ENCODE measurements at places on chromosomes 3 and 15. TPM values are rescaled to one million over a fixed set of nuclear protein-coding genes. Genes with fewer than 3 reads are reported as not detected.

CA12 gene
- total RNA-seq = 8.7 TPM

DNA sequence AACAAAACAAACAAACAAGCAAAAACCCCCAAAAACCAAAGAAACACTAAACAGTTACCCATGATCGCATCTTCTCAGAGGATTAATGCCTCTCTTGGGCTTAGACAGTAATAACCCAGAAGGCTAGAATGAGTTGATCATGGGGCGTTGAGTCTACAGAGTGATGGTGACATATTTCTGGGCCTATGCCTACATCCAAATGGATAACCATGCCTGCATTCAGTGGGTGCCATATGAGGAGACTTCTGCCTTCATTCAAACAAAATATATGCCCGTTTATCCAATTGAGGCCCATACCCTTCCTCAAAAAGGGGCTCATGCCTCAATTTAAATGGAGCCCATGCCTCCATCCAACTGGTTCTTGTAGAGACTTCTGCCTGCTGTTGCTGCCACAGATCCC lies 284.0 kb downstream of the EPHB1 start:
- H3K4me1 ChIP-seq = no peaks in the 10 kb centered on the region
- no peak overlapping the region for H3K27ac ChIP-seq
- peak; percentile 53 for DNase-seq
- H3K36me3 ChIP-seq = no peaks in the 10 kb centered on the region
- no peak overlapping the region for H3K4me3 ChIP-seq
- H3K27me3 ChIP-seq = no peaks in the 10 kb centered on the region

DNA sequence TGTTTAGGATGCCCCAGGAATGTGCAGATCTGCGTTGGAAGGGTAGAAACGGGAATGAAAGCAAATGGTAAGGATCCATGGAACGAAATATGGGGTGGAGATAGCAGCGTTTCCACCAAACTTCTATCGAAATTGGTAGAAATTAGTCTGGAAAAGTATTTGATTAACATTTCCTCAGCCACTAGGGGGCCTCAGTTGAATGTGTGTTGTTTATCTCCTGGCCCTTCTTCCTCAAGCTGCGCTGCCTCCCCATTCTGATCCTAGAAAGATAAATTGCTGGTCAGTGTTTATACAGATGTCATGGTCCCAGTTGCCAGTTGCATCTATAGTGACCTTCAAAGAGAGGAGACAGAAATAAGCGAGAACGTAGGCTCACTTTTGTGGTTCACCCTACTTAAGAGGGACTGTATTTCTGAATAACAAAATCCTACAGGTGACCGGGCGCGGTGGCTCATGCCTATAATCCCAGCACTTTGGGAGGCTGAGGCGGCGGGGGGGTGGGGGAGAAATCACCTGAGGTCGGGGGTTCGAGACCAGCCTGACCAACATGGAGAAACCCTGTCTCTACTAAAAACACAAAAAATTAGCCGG lies 457.1 kb downstream of the SQOR start:
- H3K27me3 ChIP-seq = no peaks in the 10 kb centered on the region
- no peak overlapping the region for H3K27ac ChIP-seq
- no peaks in the 10 kb centered on the region for H3K36me3 ChIP-seq
- no peak overlapping the region for H3K4me3 ChIP-seq

GRCh38 chr3:123489400-123490004 lies 40.6 kb upstream of the ADCY5 start:
- H3K36me3 ChIP-seq = peaks cover 8% of the 10 kb centered on the region
- H3K27me3 ChIP-seq = no peaks in the 10 kb centered on the region
- DNase-seq = no peak
- peak overlapping the region; percentile 60 for H3K27ac ChIP-seq

TLR9 gene
- total RNA-seq = 0.17 TPM

- DNase-seq = no peak
- H3K4me3 ChIP-seq = no peak overlapping the region
- no peaks in the 10 kb centered on the region for H3K27me3 ChIP-seq
- H3K27ac ChIP-seq = no peak overlapping the region
Observed at GRCh38 chr15:78347586-78348543, 7.7 kb downstream of the CRABP1 start.

DNA sequence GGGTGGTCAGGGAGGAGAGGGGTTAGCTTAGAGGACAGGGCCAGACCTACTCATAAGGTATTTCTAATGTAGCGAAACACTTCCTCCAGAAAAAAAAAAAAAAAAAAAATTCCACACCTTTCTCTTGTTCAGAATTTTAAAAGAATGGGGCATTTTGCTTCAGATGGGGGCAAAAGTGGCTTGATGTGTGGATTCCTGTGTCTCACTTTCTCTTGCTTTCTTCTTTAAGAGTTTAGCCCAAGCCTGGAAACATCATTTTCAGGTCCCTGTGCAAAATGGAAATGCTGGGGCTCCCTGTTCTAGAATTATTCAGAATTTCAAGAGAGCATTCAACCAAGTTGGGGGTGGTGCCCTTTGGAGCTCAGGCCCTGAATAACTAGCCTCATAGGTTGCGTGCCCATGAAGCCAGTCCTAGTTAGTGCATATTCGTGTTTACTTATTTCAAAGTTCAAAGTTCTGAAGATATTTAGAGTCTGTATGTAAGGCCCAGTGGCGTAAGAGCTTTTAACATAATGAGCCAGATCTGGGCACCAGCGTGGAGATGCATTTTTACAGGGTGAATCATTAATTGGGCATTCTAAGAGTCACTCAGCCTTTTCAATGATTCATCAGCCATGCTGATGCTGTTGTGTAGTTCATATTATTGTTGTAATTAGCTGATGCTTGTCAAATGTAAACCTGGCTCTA lies 104.5 kb downstream of the RPLP1 start:
- no peak overlapping the region for H3K4me3 ChIP-seq
- no peaks in the 10 kb centered on the region for H3K27me3 ChIP-seq
- no peaks in the 10 kb centered on the region for H3K36me3 ChIP-seq
- no peak overlapping the region for H3K27ac ChIP-seq
- no peak for DNase-seq

CCR8 gene
- total RNA-seq = not detected

DNA sequence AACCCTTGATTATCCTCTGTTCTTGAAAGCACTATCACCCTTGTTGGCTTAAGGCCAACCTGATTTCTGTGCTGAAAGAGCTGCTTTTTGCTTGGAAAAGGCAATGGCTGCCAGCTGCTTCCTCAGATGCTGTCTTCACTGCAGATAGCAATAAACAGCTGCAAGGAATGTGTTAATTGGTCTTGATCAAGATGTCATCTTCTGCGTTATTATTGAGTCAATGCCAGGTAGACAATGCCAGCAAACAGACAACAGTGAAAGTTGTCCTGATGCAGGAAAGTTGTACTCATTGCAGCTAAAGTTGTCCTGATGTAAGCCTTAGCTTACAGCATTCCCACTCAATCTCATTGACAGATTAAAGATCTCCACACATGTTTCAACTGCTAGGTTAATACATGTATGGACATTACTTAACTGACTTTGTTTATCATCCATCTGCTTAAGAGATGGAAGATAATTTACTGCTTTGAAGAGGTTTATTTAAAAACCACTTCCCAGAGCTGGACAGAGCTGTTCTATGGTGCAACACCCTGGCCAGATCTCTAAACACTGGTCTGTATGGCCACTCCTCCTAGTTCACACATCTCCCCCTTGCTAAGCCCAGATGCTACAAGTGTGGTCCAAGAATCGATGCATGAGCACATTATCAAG lies 251.0 kb upstream of the MCTP2 start:
- H3K4me1 ChIP-seq = no peaks in the 10 kb centered on the region
- H3K4me3 ChIP-seq = no peak overlapping the region
- no peaks in the 10 kb centered on the region for H3K27me3 ChIP-seq
- H3K36me3 ChIP-seq = no peaks in the 10 kb centered on the region

GRCh38 chr3:74351213-74351612 lies 263.2 kb downstream of the CNTN3 start:
- H3K4me1 ChIP-seq = no peaks in the 10 kb centered on the region
- no peak overlapping the region for H3K27ac ChIP-seq
- no peaks in the 10 kb centered on the region for H3K27me3 ChIP-seq
- no peak overlapping the region for H3K4me3 ChIP-seq
- DNase-seq = no peak

COL6A5 gene
- total RNA-seq = not detected

DNA sequence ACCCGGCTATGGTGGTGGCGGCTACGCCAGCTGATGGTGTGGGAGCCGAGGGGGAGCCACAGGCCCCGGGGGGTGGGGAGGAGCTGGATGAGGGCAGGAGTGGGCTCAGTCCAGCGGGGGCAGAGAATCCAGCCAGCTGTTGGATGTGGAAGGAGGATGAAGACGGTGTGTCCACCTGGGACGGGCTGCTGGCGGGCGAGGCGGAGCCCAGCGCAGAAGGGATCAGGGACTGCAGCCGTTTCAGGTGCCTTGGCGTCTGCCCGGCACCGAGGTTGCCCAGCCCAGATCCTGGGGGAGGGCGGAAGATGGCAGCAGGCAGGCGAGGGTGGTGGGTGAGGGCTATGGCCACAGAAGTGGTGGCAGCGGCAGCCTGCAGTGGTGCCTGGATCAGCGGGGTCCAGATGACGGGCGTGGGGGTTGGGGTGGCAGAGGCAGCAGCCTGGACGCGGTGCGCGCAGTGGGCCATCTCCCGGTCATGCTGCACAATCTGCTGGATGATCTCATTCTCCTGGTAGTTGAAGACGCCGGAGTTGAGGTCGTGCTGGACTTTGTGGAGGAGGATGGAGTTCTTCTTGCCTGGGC lies 45.3 kb downstream of the HCN4 start:
- peaks cover 5% of the 10 kb centered on the region for H3K27me3 ChIP-seq
- no peaks in the 10 kb centered on the region for H3K36me3 ChIP-seq
- H3K4me3 ChIP-seq = no peak overlapping the region

VILL gene
- total RNA-seq = 5.1 TPM

AADACL2 gene
- not detected for total RNA-seq

CACNA2D3 gene
- total RNA-seq = 3.6 TPM

GRCh38 chr3:42068303-42069088 lies 22.7 kb upstream of the TRAK1 start:
- H3K27ac ChIP-seq = peak overlapping the region; percentile 88
- H3K4me3 ChIP-seq = no peak overlapping the region
- H3K4me1 ChIP-seq = peaks cover 98% of the 10 kb centered on the region
- no peaks in the 10 kb centered on the region for H3K27me3 ChIP-seq
- no peak for DNase-seq

GRCh38 chr15:94110476-94111130 lies 120.8 kb upstream of the MCTP2 start:
- H3K27ac ChIP-seq = peak overlapping the region; percentile 60
- DNase-seq = no peak
- H3K36me3 ChIP-seq = no peaks in the 10 kb centered on the region
- peaks cover 20% of the 10 kb centered on the region for H3K4me1 ChIP-seq

PLCL2 gene
- total RNA-seq = 5.9 TPM

GRCh38 chr15:101045236-101045646 lies 126.1 kb downstream of the LRRK1 start:
- H3K27me3 ChIP-seq = no peaks in the 10 kb centered on the region
- H3K4me1 ChIP-seq = peaks cover 4% of the 10 kb centered on the region
- H3K27ac ChIP-seq = no peak overlapping the region
- peaks cover 50% of the 10 kb centered on the region for H3K36me3 ChIP-seq
- H3K4me3 ChIP-seq = no peak overlapping the region

GRCh38 chr3:67460841-67461510 lies 193.4 kb downstream of the SUCLG2 start:
- no peak overlapping the region for H3K4me3 ChIP-seq

DNA sequence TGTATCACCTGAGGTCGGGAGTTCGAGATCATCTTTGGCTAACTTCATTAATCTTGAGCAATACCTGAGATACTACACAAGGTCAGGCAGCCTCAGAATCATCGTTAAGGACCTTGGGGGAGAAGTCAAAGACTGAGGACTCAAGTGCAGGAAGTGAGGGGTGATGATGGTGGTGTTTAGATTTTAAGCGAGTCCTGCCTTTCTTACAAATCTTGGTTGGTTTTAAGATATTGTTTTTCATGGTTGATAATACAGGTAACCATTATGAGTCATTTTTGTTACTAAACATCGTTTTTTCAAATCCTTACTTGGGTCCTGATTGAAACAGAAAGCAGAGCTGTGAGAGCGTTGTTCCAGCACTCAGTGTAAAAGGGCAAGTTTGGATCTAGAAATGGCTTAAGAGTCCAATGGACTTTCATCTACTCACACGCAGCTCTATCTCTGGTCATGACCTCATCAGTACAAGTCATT lies 4.1 kb downstream of the RASGRP1 start:
- H3K4me3 ChIP-seq = no peak overlapping the region
- no peak overlapping the region for H3K27ac ChIP-seq
- H3K4me1 ChIP-seq = peaks cover 4% of the 10 kb centered on the region

ZNF662 gene
- 4.0 TPM for total RNA-seq

DNA sequence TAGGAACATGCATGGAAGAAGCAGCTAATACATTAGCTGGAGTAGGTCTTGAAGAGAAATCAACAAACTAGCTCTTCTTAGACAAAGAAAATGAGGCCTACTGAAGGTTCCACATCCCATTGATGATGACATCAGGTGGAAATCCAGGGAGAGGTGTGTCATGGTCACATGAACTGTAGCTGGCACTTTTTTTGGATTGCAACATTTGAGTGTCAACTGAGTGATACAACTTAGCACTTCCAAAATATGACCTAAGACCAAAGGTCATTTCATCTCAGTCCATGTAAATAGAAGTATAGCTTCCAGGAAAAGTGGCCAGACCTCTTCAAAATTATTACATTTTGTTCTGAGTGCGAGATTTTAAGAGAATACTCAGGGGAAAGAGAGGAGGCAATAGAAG lies 117.2 kb upstream of the MEIS2 start:
- no peak for DNase-seq
- H3K4me1 ChIP-seq = no peaks in the 10 kb centered on the region
- H3K27me3 ChIP-seq = no peaks in the 10 kb centered on the region
- H3K36me3 ChIP-seq = no peaks in the 10 kb centered on the region

SNX1 gene
- total RNA-seq = 88.5 TPM

- no peaks in the 10 kb centered on the region for H3K36me3 ChIP-seq
- no peak overlapping the region for H3K27ac ChIP-seq
- DNase-seq = no peak
- H3K4me3 ChIP-seq = no peak overlapping the region
- no peaks in the 10 kb centered on the region for H3K27me3 ChIP-seq
- no peaks in the 10 kb centered on the region for H3K4me1 ChIP-seq
Observed at GRCh38 chr3:169034401-169034800, 629.1 kb downstream of the MECOM start.

DNA sequence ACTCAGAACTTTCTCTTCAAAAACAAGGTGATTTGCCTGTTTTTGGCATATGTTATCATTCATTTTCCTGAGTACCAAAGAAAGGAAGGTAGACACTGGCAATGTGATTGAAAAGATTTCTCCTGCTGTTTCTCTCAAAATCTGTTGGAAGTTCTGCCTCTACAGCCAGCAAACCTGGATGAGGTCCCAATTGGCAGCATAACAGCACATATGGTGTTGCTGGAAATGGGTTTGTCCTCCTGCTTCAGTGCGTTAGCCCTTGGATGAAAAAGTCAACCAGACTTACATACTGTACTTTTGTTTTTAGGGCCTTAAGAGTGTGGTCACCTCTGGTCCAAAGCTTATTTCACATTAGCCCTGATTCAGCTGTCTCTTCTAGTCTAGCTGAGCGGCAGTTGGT lies 237.6 kb upstream of the MME start:
- DNase-seq = no peak
- no peak overlapping the region for H3K4me3 ChIP-seq
- no peaks in the 10 kb centered on the region for H3K27me3 ChIP-seq
- H3K36me3 ChIP-seq = no peaks in the 10 kb centered on the region
- no peak overlapping the region for H3K27ac ChIP-seq

GRCh38 chr3:37031096-37031682 lies 37.9 kb downstream of the MLH1 start:
- no peak for DNase-seq
- peaks cover under 1% of the 10 kb centered on the region for H3K36me3 ChIP-seq
- H3K4me3 ChIP-seq = no peak overlapping the region
- H3K27me3 ChIP-seq = no peaks in the 10 kb centered on the region
- H3K4me1 ChIP-seq = peaks cover 32% of the 10 kb centered on the region

Measured in esophagus muscularis mucosa (tissue), 4 donors.